HCT116 (cell line): ENCODE measurements at places on chromosomes 16 and 17.

GRCh38 chr17:8649157-8650118 is 18.9 kb upstream of the MYH10 start:
- DNase-seq, result no peak

- DNase-seq, result no peak
These were observed 17.1 kb upstream of the CDH1 start for GRCh38 chr16:68719993-68720489.

DNA sequence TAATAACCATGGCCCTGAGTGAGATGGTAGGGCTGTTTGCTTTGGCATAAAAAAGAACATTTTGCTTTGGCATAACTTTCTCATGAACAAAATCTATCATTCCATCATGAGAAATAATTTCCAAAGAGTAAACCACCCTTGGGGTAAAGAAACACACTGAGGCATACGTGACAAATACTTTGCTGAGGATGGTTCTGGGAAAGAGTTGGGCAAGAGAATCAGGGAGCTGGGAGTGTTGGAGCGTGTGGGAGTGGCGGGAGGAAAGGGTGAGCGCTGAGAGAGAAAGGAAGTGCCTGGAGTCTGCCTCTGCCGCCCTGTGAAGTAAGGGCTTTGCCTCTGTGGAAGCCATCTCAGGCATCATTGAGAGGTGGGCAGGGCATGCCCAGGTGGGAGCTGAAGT is 60.2 kb upstream of the ARHGAP44 start:
- no peak for DNase-seq

- DNase-seq, result no peak
These were observed 261.2 kb downstream of the CBLN1 start for GRCh38 chr16:49020436-49020835.

DNA sequence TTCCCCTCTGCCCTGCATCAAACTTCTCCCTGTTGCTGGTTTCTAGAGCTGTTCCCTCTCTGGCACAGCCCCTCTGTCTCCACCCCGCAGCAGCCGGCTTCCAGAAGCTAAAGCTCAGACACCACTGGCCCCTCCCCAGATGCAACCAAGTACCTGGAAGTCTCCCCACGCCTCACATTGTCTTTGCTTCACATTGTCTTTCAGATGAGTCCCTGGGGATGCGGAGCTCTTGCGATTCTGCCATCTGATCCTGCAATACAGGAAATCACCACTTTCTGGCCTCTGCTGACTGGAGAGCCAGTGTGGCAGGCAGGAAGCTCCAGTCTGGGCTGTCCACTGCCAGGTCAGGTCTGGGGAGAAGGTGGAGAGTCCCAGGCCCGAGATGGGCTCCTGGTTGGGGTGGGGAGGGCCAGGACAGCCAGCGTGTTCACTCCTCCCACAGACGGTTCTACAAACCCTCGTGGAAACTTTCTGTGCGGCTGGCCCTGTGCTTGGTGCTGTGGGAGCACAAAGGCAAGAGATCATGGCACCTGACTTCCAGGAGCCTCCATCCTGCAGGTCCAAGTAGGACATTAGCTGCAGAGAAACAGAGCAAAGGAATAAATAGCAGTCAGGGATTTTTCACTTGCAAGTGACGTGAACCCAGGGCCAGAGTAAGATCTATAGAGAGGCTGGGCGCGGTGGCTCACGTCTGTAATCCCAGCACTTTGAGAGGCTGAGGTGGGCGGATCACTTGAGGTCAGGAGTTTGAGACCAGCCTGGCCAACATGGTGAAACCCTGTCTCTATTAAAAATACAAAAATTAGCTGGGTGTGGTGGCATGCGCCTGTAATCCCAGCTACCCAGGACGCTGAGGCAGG is 47.9 kb upstream of the MAP3K14 start:
- DNase-seq, result no peak

DNA sequence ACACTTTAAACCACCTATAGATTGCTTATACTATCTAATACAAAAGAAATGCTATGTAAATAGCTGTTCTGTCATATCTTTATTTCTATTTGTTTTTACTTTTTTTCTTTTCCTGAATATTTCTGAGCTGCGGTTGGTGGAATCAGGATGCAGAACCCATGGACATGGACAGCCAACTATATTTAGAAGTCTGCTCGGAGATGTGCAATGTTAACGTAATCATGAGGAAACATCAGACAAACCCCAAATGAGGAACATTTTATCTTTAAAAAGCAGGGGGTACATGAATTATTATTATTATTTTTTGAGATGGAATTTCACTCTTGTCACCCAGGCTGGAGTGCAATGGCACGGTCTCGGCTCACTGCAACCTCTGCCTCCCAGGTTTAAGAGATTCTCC is 31.4 kb upstream of the GHDC start:
- DNase-seq, result no peak
